ENCODE measurements at places on chromosomes 3 and 15.

- no peak for DNase-seq
Measured at GRCh38 chr15:98840053-98840452, 167.5 kb downstream of the PGPEP1L start.

DNA sequence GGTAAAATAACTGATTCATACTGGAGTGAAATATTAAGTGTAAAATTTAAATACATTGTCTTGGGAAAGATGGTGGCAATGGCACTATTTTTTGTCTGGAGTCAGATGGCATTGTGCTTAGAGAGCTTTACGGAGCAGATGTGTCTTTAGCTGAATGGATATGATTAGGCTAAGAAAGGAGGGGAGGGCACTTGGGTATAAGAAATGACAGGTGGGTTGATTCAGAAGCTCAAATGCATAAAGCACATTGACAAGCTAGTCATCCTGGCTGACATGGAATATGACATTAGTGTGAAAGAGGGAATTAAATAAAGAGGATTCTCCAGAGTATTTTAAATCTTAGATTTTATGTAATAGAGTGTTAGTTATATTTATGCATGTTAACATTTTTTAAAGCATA, 570.1 kb upstream of the CBLB start:
- DNase-seq: no peak

- no peak for DNase-seq
Measured at GRCh38 chr15:58552505-58553364, 120.9 kb downstream of the LIPC start.

DNA sequence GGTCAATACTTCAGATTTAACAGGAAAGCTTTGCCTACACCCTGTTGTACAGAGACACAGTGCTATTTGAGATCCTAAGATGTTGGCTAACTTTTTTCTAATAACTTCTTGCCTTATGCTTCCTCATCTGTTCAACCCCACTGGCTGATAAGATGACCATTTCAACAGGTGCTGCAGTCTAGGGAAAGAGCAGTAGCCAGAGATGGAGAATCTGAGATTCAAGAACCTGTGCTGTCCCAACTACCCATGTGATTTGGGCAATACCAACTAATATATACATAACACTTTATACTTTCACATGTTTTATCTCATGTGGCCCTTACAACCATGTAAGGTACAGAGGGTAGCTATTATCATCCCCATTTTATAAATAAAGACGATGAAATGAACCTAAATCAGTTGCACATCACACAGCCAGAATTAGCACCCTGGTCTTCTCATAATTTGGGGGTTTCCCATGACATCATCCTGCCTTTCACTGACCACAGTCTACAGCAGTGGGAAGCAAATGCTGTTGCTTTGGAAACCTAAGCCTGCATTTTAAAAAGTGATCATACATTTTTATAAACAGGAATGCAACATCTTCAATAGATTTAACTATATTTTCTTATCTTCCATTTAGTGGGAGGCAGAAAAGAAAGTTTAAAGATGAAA, 9.7 kb downstream of the TTC23 start:
- DNase-seq: no peak

GRCh38 chr3:170826047-170826446, 43.9 kb downstream of the RPL22L1 start:
- DNase-seq: no peak

- DNase-seq: no peak
Measured at GRCh38 chr3:58323529-58324390, 8.9 kb upstream of the PXK start.

DNA sequence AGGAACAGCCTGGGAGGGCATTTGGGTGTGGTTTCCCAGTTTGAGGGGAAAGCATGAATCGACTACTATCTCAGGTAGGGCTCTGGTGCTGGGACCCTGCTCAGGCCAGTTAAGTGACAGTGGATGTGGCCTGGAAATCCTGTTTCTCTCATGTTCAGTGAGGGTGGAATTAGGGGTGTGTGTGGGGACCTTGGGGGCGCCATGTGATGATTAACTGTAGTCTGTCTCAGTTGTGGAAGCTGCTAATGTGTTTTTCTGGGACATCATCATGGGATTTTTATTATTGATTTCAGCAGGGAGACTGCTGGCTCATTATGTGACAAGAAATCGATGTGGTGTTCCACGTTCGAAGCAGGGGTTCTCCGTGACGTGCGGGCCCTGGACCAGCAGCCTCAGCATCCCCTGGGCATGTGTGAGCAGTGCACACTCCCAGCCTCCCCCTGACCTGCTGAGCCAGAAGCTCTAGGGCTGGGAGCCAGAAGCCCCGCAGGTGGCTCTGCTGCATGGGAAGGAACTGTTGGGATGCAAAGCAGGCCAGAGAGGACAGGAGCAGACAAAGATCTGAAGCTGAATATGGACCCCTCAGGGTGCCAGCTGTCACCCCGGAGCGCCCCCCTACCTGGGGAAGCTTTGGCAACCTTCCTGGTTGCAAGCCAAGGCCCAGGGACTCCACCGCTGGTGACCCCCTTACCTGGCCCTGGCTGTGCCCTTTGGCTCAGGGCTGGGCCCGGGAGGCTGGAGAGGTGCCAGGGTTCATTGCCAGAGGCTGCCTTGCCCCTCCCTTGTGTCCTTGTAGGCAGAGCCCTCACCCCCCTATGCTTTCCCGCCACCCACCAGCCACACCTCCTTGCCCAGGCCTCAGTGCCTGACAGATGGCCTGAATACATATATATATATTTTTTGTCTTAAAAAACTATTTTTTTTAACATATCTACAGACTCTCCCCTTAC, 149.8 kb downstream of the APBA2 start:
- no peak for DNase-seq

DNA sequence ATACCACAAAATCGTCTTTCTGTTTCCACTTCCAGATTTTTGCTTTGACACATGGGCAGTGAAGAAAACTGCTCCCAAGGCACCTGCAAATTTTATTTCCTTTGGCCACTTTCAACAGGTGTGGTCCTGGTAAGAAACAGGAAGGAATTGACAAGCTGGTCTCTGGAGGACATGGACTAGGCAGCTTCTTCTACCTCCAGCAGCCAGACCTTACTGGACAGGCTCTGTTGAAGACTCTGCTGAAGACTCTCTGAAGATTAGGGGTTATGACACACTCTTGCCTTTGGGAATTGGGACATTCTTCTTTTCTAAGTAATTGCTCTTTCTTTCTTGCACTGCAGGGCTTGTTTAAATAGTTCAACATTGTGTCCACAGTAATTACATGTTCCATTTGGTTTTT, 147.7 kb upstream of the DCBLD2 start:
- no peak for DNase-seq
